Mucosa of descending colon (tissue), 3 donors: ENCODE measurements at places on chromosomes 13 and 19.

DNA sequence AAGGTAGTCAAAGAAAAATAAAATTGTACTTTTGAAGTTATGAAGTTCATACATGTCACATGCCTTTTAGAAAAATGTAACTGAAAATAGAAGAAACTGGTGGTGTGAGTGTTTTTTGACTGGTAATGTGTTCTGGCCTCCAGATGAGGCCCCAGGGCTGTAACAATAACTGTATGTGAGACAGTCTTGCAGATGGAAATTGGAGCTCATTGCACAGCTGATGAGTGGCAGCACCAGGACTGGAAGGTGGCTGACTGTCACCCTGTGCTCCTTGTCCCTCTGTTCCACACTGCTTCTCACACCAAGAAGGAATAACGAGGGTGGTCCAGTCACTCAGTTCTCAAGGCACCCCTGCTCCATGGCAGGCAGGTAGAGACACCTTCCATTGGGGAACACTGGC lies 215.6 kb downstream of the SLC7A1 start:
- DNase-seq: no peak

- no peak for DNase-seq
Measured at GRCh38 chr13:77811381-77811780, 107.2 kb downstream of the EDNRB start.

DNA sequence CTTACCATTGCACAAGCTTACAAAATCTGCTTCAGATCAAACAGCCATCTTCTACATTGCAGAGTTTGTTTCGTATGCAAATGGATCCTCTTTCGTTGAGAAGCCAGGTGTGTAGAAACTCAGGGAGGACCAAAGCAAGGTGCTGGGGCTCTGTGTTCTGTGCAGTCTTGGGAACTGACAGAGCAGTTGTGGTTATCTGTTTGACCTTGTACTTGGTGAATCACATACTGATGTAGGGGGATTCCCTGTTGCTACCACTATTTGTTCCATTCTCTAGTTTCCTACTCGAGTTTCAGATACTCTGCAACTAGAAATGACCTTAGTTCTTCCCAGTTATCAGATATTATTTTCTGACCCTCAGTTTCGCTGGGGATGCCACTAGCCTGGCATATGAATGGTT lies 95.2 kb upstream of the CLDN10 start:
- no peak for DNase-seq

- DNase-seq: no peak
Measured at GRCh38 chr13:42847891-42848663, 66.7 kb downstream of the FAM216B start.

DNA sequence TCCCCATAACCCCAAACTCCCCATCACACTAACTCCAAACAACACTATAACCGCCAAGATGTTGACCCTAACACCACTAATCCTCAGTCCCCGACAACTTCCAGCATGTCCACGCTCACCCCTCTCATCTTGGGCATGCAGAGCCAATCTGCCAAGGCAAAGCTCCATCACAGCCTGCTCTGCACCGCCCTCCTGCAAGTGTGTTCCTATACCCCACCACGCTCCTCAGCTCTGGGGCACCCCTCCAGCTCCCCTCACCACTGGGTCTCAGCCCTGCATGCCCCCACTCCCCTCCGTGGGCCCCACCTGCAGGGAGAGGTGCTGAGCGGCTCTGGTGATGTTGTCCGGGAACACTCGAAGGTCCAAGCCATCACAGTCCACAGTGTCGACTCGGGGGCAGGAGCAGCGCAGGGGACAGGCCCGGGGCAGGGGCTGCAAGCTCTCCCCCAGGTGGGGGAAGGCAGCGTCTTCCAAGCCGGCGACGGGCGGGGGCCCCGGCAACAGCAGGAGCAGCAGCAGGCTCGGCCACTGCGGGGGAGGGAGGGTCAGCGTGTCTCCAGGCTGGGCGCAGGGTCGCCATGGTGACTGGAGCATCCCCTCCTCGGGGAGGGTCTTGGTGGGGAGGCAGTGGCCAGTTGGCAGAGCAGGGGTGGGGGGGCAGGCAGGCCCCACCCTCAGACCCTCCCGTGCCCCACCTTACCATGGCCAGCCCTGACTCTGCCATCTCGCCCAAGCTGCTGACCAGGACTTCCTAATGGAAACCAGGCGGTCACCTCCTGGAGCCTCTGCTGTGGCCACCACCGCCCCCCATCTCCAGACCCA lies 527 bp downstream of the PODNL1 start:
- no peak for DNase-seq

- no peak for DNase-seq
Measured at GRCh38 chr19:41159881-41160280, 33.1 kb upstream of the CYP2S1 start.

- no peak for DNase-seq
Measured at GRCh38 chr13:42086582-42086981, 38.1 kb downstream of the DGKH start.

GRCh38 chr13:32610977-32611376 lies 24.7 kb downstream of the PDS5B start:
- DNase-seq: no peak

GRCh38 chr19:18972851-18973250 lies 31.8 kb upstream of the HOMER3 start:
- DNase-seq: no peak

- DNase-seq: no peak
Measured at GRCh38 chr19:16075430-16076153, 703 bp upstream of the TPM4 start.

DNA sequence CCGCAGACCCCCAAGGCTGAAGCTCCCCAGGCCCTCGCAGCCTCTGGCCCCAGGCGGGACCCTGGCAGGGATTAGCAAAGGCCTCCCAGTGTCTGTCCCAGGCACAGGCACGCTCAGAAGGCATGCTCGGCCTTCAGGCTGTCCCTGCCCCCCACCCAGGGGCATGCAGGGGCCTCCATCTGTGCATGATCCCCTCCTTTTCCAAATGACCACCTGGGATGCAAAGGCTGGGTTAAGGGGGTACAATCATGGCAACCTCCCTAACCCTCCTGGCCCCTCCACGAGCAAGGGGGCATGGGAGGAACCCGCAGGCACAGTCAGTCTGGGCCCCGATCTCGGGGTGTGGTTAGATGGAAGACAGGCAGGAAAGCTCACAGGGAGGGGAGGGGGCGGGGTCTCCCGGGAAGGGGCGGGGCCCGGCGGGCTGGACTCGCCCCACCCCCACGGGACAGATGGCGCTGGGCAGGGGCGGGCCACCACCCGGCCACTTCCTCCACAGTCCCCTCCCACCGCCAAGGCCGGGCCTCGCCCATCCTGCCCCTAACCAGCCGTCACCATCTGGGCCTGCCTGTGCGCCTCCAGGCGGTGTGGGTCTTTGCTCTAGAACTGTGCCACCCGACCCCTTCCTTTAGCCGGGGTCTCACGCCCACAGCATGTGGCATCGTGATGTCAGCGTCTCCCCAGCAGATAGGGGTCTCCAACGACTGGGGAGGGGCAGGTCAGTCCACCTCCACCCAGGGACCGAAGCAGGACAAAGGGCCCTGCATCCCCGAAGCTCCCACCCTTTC lies 7.0 kb upstream of the REXO1 start:
- peak; percentile 96 for DNase-seq

DNA sequence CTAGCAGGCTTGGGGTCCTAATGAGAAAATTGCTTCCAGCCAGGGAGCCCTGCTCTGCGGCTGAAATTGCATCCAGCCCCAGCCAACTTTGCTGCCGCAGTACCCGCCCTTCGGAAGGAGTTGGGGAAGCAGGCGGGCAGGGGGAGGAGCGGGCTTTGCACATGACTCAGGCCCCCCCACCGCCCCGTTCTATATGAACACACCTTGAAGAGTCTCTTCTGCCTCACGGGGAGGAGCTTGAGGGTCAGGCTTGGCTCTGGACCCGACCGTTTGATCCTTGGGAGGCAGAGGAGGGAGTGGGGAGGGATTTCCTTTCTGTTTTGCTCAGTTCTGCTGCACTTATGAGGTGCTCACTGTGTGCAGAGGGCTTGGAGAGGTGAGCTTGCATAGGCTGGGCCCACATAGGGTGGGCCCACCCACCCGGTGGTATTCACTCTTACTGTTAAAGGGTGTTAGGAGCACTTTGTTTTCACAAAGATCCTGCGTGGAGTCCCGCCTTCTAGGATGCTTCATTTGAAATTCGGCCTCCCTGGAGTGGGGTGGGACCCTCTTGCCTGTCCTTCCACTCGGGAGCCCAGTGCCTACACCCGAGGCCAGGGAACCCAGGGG lies 46.5 kb downstream of the LYL1 start:
- peak; percentile 55 for DNase-seq
